ENCODE measurements at places on chromosomes 2 and 18.

DNA sequence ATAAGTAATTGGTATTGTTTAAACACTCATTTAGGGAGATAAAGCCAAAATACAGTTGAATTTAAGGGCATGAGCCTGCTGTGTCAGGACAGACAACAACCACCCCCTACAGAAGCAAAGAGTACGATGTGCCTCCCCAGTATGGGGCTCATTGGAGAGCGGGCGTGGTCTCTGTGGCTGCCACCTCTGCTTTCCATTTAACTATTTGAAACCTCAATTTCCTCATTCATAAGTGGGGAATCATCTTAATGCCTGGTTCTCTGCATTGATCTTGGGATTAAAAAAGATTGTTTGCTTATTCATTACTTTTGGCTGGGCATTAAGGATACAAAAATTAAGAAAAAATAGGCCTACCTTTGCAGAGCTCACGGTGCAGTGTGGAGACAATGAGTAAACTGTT is 21.4 kb downstream of the KCNS3 start:
- no peak for DNase-seq

GRCh38 chr2:113034016-113034415 is 18.7 kb downstream of the IL36B start:
- DNase-seq = no peak

GRCh38 chr18:47501946-47502345 is 250.5 kb upstream of the SKOR2 start:
- no peak for DNase-seq

DNA sequence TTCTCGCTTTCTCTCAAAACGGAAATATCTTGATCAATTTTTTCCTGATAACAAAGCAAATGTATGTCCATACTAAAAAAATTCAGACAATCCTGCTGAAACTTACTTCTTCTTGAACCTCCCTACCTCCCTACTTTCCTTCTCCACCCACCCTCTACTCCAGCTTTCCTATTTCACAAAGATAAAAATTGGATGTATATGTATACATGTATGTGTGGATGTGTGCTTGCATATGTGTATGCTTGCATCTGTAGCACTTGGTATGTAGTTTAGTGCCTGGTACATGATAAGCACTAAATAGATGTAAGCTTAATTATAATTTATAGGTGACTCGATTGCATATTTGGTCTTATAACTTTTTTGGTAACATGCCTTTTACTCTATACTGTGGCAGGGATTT is 167.5 kb upstream of the ITGA4 start:
- no peak for DNase-seq

GRCh38 chr2:16067037-16067406 is 126.7 kb downstream of the MYCN start:
- DNase-seq = no peak

GRCh38 chr2:43068631-43069517 is 157.5 kb downstream of the ZFP36L2 start:
- no peak for DNase-seq

DNA sequence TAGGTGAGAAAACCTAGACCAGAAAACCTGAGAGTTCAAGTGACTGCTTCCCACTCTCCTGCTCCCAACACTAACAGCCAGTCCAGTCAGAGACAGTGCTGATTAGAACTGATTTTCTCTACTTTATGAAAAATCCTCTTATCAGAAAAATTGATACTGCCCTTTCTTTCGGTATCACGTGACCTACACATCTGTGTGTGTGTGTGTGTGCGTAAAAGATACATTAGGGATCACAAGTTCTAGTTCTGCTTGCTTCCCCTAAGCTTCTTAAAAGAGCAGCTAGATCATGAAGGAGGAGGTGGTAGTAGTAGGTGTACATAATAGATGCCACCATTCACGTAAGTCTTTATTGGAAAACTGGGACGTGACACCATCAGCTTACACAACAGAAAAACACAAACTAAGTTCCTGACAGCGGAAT is 1.5 kb downstream of the ARL5A start:
- no peak for DNase-seq

- no peak for DNase-seq
These were observed 1.4 kb downstream of the LAMA1 start for GRCh38 chr18:7116001-7116730.

GRCh38 chr2:39739386-39739785 is 39.7 kb downstream of the THUMPD2 start:
- no peak for DNase-seq

GRCh38 chr18:46567196-46567595 is 89.8 kb downstream of the LOXHD1 start:
- no peak for DNase-seq

- DNase-seq = no peak
These were observed 522.9 kb upstream of the TNP1 start for GRCh38 chr2:217382794-217383193.

DNA sequence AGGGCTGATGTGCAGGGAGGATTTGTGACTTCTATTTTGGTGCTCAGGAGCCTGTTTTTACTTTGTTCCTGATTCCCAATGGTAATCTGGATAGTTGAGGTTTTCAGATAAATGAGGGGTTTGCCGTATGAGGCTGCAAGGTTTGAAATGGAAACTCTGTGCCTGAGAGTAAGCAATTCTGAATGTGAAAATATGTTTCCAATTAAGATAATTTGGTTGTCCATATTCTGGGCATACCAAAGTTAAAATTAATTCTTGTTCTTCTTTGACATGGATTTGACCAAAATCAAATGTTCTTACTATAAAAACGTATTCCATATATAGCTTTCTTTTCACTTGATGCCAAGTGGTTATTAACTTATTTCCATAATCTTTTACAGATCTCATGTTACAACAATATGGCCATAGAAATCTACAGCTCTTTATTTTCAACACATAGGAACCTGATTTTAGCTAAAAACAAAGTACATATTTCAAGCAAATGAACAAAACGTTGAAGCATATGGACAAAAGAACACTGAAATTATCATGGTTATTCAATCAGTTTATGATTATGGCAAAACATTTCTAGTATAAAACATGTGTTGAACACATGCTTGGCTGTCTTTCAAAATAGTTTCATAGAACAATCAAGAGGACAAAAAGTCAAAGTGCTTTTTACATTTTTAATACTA is 63.4 kb upstream of the ARHGAP28 start:
- no peak for DNase-seq

- no peak for DNase-seq
These were observed 244.6 kb downstream of the NR4A2 start for GRCh38 chr2:156087875-156088274.

DNA sequence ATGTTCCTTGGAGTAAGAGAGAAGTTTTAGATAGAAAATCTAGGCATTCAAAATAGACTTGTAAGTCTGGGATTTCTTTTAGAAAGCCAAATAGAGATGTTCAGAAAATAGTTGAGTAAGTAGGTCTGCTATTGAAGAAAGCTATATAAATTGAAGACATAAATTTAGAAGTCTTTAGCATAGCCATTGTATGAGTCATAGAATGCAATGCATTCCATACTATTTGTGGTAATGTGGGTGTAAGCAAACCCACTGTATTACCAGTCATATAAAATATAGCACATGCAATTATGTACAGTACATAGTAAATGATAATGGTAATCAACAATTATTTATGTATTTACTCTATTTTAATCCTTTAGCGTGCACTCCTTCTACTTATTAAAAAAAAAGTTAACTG is 14.1 kb downstream of the MC4R start:
- no peak for DNase-seq

- DNase-seq = no peak
These were observed 25.7 kb downstream of the RRM2 start for GRCh38 chr2:10148268-10148667.

GRCh38 chr2:191740016-191740419 is 62.1 kb downstream of the NABP1 start:
- no peak for DNase-seq

DNA sequence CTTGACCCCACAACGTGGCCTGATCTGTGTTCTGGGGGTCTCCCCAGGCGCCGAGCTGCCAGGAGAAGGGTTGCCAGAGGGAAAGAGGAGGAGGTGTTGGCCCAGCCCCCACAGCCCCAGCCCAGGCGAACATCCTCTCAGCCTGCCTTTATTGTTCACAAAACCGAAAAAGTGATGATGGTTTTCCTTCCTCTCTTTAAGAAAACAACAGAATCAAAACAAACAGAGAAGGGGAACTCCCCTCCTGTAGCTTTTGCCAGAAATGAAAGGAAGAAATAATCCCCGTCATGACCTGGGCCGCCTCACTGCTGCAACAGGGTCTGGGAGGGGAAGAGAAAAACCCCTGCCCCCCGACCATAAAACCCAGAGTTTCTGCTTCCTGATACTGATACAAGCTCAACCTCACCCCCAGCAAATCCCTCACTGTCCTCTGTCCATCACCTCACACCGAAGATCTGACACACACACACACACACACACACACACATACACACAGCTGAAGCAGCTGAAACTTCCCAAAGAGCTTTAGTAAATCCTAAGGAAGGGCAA is 52.0 kb downstream of the ZFP36L2 start:
- DNase-seq = no peak

GRCh38 chr2:23669413-23670244 is 257.3 kb downstream of the ATAD2B start:
- DNase-seq = no peak

- no peak for DNase-seq
These were observed 27.9 kb upstream of the RNU4ATAC start for GRCh38 chr2:121502781-121503180.

DNA sequence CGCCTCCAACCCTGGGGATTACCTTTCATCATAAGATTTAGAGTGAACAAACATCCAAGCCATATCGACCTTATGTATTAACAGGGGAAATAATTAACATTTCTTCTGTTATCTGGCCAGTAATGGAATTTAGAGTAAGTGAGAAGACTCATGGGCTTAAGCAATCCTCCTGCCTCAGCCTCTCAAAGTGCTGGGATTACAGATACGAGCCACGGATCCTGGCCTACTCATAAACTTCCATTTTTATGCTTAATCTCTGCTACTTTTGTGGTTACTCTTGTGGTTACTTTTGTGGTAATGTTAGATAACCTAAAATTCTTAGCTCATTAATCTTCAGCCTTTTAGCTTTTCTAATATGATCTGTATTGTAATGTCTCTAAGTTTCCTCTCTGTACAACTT is 159.3 kb upstream of the SLC8A1 start:
- no peak for DNase-seq

All from H54 (cell line).